ENCODE measurements at places on chromosomes 16 and 17. TPM values are rescaled to one million over a fixed set of nuclear protein-coding genes. Genes with fewer than 3 reads are reported as not detected.

CD300A gene
- total RNA-seq, result 5.8 TPM

DNA sequence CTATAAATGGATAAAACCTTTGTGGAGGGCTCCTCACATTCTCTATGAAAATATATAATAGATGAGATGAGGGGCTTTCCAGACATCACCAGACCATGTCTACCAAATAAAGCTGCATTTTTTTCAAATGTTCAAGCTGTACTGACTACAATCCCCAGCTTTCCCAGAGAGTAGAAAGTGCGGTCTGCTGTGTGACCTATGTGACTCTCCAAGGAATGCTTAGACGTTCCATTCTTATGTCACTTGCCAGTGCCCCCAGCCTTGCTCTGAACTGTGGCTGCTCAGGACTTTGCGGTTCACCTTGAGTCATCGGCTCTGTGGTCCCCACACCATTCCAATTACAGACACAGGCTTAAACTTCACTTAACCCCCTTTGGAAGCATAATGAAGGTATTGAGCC lies 47.8 kb upstream of the SCNN1B start:
- ATAC-seq, result no peak

DNA sequence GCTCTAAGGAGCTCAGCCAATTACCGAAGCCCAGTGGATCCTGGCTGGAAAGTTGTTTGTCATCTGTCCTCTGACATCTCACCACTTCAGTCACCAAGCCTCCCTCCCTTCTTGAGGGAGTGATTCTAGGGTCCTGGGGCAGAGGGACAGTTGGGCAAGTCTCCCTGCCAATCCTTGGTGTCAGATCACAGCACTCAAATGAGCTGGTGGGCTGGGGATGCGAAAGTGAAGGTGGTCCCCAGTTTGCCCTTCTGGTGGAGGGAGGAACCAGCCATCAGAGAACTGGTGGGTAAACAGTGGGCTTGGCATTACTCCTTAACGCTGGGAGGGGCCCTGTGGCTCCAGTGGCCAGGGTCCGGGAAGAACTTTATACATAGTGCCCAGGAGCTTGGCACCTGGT lies 4.4 kb upstream of the CALB2 start:
- ATAC-seq, result no peak

ANKFY1 gene
- 42.1 TPM for total RNA-seq

ARHGDIG gene
- 1.2 TPM for total RNA-seq

DNA sequence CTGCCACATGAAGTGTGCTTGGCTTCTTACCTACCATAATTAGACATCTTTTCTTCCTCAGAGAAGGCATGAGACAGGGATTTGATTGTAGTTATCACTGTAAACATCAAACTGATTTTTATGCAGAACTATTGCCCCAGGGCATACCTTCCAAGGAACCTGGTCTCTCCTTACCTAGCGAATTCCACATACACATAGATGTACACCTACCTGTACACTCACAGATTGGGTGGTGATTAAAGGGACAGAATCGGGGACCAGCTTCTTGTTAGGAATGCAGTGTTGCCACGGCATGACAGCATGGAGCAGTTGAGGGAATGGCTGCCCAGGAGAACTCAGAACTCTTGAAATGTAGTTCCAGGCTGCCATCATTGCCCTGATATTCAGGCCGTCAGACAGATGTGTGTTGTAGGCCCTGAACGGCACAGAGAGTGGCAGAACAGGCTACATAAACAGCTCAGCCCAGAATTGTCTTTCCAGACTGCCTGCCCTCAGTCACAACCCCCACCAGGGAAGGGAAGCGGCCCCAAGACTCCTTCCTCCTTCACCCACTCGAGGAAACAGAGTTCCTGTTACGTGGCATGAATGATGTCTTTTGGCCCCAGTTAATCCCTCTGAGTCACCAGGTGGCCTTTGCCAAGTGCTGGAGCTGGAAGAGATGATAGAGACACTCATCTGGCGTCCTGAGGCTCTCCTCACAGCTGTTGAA lies 17.8 kb upstream of the NAGLU start:
- peak; percentile 61 for ATAC-seq

- peak; percentile 76 for ATAC-seq
Observed at GRCh38 chr17:2212400-2212981, 91.1 kb downstream of the SMG6 start.

GRCh38 chr16:78993346-78993745 lies 607.2 kb downstream of the MAF start:
- ATAC-seq, result no peak

- no peak for ATAC-seq
Observed at GRCh38 chr17:63285551-63285950, 160.6 kb downstream of the CYB561 start.

DNA sequence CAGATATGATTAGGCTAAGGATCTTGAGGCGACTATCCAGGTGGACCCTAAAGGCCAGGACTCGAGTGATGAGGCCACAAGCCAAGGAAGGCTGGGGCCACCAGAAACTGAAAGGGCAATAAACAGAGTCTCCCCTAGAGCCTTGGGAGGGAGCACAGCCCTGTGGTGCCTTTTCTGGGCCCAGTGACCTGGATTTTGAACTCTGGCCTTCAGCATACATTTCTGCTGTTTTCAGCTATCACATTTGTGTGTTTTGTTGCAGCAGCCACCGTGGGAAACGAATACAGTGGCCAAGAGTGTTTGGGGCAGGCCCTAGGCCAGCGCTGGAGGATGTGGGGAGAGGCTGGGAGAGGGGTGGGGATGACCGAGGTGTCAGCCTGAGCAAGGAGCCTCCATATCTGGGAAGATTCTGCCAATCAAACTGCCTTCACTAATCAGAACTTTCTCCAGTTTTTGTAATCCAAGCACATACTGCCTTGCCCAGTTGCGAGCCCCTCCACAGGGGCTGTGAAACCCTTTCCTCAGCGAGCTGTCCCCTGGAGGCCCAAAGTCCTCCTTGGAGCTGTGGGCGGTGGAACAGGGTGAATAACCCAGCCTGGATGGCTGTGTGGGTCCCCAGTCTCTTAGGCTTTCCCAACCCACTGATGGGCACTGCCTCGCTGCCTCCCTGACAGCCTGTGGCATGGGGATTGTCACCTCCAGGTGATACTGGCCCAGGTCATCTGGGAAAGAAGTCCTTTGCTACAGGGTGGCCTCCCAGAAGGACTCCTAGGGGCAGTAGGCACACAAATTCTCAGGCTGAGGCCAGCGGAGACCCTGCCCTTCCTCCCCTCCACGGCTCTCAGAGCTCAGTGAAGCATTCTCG lies 16.8 kb downstream of the B9D1 start:
- no peak for ATAC-seq
